ENCODE measurements at places on chromosomes 16 and 17.

GRCh38 chr17:77405867-77406732 is 265.3 kb downstream of the SEC14L1 start:
- no peak for DNase-seq

DNA sequence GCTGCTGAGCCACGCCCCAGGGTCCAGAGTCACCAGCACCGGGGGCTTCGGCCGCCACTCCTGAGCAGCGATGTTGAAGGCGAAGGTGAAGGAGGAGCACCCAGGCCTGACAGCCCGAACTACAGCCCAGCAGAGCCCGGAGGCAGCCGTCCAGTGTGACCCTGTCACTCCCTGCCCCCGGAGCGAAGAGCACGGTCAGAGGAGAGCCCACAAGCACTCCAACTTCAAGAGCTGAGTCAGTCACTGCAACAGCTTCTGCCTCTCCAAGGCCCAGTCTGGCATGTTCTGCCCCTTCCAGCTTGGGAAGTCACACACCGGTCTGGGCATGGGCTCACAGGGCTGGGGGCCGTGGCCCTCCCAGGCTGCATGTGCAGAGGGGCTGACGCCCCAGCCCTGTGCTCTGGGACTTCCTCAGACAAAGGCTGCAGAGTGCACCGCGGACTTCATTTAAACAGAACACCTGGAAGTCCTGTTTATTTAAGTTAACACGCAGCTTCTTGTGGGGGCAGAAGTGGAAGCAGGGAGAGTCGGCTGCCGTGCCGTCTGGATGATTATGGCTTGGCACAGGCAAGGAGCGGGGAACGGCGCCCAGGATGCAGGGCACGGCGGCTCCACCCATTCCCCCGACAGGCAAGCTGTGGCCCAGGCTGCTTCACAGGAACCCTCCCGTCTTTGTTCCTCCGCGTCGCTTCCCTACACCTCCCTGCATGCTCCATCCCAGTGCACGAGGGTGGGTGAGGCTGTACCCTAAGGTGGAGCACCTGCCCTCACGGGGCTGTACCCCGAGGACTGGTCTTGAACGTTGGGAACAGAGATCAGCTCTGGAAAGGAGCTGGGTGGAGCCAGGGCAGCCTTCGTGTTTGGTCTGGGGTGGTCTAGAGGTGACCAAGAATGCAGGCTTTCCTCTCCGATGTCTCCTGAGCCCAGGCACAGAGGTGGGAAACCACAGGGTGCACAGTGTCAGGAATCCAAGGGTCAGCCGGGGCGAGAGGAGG is 68.9 kb upstream of the METRNL start:
- DNase-seq, result no peak

- no peak for DNase-seq
Measured at GRCh38 chr17:32689348-32689747, 187.6 kb downstream of the MYO1D start.

GRCh38 chr17:15654886-15655561 is 29.1 kb downstream of the TRIM16 start:
- DNase-seq, result no peak

DNA sequence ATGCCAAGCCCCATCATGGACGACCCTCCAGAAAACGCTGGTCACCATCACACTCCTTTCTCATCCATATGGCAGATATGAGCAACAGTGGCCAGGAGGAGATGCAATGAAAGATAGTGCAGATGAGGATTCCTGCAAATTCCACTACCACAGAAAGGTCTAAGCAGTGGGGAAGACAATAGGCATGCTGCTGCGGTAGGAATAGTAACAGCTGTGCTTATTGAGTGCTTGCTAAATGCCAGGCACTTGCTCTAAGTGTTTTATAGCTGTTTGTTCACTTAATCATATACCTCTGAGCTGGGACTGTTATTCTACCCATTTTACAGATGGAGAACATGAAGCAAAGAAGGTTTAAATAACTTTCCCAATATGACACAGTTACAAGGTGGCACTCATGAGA is 46.6 kb upstream of the AKAP1 start:
- DNase-seq, result no peak

- DNase-seq, result no peak
Measured at GRCh38 chr17:73103641-73104335, 11.3 kb upstream of the SLC39A11 start.

Data from stimulated activated CD4-positive, alpha-beta T cell treated with anti-CD3 and anti-CD28 coated beads, Interleukin-12 subunit alpha, Interleukin-12 subunit beta, amount 100 ng/mL, for 24 hours (primary cell).